Left ventricle myocardium superior (tissue), 1 donor: ENCODE measurements at places on chromosomes 1 and 21.
A peak's percentile ranks its signal among the peaks of the same experiment; 100 is the strongest.

DNA sequence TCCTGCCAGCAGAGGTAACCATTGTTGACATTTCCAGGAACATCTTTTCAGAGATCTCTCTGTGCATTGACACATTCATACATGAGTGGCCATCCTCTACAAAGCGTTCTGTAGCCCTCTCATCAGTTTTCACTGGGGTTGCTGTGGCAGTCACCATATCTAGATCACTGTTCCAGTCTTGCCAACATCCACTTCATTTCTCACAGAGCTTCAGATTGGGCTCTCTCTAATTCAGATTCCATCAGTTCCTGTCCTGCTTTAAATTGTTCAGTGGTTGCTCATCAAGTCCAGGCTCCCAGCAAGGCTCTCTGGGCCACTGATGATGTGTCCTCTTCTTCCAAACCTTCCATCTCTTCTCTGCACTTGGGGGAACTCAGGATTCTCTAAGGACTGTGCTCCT lies 173.7 kb downstream of the KCNJ6 start:
- DNase-seq: no peak

DNA sequence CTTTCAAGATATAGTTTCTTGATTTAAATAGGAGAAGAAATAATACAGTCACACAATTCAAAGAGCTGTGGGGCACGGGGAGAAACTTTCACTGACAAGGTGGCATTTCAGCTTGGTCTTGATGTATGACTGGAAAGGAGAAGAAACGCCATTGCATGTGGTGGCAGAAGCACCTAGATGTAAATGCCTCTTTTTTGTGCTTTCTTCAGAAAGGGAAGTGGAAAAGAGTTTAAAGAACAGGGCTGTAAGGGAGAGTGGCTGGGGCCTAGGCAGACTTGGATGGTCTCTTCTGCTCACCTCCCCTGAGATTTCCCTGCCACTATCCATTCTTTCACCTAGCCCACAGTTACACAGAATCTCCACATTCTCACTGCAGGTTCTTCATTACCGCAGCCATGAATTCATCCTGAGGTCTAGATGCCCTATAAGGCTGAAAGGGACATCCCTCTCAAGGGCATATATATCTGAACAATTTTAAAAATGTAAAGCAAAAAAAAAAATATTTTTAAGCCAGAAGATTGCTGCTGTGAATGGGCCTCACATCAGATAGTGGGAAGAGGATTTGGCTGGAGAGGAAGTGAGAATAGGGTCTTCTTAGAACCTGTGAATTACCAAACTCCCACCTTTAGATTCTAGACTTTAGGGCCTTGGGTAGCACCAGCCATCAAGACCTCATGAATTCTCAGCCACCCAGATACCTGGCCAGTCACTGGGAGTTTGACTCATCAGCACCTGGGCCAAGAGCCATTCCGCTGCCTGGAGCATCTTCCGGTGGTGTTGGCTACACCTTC lies 23.4 kb downstream of the CACNA1E start:
- no peak for DNase-seq

DNA sequence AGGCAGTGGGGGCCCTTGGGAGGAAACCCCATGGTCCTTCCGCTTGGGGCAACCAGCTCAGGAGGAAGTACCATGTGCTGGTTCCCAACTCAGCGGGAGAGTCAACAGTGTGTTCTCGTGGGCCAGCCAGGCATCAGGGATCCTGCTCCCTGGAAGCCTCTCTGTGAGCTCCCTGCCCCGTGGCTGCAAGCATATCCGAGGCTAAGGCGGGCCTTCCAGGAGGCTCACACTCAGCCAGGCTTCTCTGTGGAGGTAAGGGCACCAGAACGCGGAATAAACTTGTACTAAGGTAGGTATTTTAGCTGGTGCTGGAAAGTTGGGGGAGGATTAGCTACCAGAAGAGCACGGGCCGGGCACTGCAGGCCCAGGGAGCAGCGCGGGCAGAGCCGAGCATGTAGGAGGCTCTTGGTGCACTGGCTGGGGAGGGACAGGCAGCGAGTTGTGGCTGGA lies 74.7 kb upstream of the POU3F1 start:
- no peak for DNase-seq

DNA sequence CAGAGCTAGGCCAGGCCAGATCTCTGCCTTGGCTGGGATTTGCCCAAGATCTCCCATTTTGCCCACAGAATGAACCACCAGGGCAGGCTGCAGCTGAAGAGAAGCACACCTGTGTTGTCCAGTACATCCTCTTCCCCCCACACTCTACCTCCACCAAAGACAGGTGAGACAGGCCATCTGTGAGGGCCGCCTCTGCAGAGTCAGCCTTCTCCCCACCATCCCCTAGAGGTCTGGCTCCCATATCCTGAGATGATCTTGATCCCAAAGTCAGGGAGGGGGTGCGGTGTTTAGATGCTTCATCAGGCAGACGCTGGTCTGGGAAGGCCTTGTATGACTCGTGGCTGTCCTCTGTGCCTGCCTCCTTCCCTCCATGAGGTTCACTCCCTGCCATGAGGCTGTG lies 28.7 kb downstream of the HYI start:
- no peak for DNase-seq

- DNase-seq: no peak
Observed at GRCh38 chr1:92186081-92186480, 31.6 kb upstream of the C1orf146 start.

DNA sequence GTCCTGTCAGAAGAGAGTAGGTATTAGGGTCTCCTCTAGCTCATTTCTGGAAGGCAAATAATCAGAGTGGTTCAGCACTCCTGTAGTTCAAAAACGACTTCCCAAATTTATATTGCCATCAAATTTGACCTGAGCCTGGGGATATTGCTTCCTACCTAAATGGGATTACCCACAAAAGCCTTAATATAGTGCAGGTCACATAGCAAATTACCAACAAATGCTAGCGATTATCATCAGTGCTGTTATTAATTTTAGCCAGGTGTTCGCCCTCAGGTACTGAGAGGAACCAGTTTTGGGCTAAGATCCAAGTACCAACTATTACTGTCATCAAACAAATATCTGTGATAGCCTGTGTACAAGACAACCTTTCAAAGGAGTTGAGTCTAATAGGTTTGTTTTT lies 661.8 kb upstream of the PTBP2 start:
- DNase-seq: no peak

- DNase-seq: no peak
Observed at GRCh38 chr1:178397678-178398077, 99.1 kb downstream of the CLEC20A start.

DNA sequence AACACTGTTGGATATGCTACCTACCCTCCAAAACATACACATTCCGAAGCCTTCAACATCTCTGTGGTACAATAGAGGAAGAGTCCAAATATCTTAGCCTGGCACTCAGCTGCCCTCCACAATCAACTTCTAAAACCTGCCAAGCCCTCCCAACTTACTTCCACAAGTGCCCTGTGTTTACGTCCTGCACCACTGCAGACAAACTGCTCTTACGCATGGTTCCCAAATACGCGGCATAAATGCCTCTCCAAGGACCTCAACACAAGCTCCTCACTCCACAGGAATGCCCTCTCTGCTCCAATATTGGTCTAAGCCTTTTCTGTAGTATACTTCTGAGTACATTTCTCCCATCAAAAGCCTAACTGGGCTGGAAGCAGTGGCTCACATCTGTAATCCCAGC lies 6.8 kb downstream of the AK2 start:
- DNase-seq: no peak

DNA sequence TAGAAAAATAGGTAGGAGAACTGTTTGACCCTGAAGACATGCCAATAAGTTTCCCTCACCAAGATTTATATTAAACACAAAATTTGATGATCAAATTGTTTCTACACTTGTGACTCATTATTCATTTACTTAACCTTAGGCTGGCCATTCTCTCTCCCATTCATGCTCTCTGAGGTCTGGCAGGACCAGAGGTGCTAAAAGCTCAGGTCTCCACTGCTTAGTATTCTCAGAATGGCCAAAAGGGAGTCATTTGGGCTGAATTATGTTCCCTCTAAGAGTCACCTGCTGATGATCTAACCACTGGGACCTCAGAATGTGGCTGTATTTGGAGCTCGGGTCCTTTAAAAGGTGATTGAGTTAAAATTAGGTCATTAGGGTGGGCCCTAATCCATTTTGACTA lies 47.1 kb upstream of the ATP1B1 start:
- DNase-seq: no peak

DNA sequence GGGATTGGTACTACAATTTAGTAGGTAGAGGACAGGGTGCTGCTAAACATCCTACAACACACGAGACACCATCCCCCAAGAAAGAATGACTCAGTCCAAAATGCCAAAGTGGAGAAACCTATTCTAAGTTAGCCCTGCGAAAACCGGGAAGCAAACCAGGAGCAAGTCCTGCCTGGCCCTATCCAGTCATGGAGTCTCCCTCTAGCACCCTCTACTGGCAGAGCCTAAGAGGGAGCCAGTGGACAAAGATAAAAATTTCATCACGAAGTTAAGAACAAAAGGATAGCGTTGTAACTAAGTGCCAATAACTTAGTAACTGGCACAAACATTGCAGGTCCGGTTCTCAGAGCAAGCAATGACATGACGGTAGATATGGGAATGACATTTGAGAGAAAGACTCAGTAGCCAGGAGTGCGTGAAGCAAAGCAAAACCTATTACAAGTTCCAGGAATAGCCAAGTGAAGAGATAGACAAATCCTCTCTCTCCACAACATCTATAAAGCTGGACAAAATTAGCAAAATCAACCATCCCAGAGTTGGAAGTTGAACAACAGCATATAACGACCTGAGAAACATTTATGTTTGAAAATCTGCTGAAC lies 383.5 kb downstream of the OMA1 start:
- peak; percentile 34 for DNase-seq

GRCh38 chr1:52328615-52329014 lies 37.4 kb downstream of the CC2D1B start:
- no peak for DNase-seq

DNA sequence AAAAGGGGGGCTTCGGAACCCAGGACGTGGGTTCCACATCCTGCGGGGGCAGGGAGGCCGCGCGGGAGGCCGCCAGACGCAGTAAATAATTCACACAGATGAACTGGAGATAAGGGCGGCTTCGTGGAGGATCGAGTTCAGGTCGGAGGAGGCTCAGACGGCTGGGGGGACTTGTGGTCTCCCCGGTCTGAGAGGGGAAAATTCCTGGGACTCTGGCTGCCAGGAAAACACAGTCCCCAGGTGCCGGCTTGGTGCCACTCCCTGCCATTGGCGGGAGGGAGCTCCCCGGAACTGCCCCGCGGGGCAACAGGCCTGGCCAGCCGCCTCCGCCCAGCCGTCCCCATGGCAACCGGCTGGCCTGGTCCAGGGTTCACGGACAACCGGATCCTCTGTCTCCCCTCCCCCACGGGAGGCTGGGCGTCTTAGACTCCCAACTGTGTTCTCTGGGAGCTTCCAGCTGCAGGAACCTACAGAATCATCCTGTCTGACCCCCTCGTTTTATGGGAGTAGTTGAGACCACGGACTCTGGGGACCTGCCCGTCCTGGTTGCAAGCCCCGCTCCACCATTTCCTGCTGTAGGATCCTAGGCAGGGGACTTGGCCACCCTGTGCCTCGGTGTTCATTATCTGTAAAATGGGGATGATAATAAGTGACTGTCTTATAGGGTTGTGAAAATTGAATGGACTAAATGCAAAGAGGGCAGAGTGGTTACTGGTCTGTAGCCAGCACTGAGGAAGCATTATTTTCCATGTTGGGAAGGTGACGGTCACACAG lies 9.6 kb downstream of the CAMK2N1 start:
- DNase-seq: peak; percentile 70

GRCh38 chr1:116919802-116920201 lies 10.1 kb downstream of the PTGFRN start:
- peak; percentile 39 for DNase-seq

DNA sequence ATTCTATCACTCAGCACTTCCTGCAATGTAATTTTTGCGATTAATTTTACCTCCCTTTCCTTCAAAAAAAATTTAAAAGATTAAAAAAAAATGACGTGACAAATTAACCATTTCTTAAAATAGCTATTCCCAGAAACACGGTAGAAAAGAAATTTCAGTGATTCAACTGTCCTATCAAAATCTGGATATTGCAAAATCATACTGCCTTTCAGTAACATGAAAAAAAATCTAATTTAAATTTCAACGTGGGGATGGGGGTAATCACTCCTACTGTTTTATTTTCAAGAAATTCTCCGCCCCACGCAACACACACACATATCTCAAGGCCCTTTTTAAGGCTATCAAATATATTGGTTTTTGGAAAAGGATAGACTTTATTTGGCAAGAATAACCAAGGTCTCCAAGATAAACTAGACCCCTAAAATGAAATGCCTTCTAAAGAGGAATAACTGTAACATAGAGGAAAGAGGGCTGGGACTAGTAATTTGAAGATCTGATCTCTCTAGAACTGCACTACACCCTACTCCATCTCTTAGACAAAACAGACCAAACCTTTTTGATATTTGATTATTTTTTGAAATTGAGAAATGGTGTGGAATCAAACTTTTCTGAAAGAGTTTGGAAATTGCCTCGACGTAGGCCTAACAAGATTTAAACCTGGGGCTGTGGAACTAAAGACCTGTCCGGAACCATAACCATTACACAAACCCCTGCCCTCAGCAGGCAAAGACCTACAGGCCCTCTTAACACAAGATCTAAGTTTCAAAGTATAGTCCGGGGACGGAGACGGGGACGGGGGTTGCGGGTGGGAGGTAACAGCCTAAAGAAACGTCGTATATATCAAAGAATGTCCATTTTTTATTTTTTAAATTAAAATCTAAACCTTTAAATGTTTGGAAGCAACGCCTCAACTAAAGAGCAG lies 941 bp downstream of the ARNT start:
- no peak for DNase-seq

DNA sequence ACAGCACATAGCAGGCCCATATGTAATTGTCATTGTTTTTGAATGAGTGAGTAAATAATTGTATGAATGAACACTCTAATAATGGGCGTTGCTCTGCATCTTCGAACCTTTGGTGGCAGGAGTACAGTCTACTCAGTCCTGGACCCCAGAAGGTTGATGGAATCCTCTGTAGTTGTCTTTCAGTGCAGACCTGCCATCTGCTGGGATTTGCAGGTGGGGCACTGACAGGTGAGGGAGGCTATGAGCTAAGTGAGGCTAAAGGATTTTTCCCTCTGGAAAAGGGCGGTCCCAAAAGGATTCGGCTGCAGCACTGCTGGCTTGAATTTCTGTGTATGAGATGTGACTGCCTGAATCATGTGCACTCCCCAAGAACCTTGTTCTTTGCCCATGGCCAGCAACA lies 53.4 kb downstream of the PLXNA2 start:
- no peak for DNase-seq

- DNase-seq: no peak
Observed at GRCh38 chr1:50967416-50968157, 2.5 kb upstream of the CDKN2C start.

DNA sequence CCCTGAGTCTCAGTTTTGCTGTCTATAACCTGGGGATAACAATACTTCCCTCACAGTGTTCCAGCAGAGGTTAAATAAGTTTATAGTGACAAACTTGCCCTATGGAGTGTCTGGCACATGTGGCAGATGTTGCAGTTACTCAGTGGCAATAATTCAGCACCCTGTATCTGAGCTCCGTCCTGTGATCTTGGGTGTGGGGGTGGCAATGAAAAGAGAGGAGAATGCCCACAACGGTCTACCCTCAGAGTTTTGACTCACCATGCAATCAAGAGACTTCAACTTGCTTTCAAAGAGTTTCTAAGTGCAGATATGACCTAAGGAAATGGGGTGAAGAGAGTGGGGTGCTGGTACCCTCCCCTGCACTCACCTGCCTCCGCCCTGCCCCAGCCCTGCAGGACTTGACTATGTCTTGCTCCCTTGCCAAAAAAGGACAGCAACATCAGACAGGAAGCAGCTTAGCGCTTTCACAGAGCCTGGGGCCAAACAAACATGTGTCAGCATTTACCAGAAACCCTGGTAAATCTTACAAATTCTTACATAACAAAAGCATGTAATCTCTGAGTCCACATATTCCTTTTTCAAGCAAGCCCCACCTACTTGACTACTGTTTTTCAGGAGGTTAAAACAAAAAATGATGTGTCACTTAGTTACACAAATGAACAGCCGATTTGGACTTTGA lies 185.1 kb upstream of the CAMK1G start:
- DNase-seq: peak; percentile 30
